ENCODE measurements at places on chromosomes 11 and 22.
A peak's percentile ranks its signal among the peaks of the same experiment; 100 is the strongest.

GRCh38 chr11:85627332-85627997, at the start of gene DLG2:
DLG2 (minus strand) TSS chr11:85627344.
- DNase-seq = peak; percentile 63

- no peak for DNase-seq
Observed at GRCh38 chr11:15901054-15901453, 455.3 kb downstream of the SOX6 start.

- DNase-seq = no peak
Observed at GRCh38 chr11:69425895-69426544, 55.4 kb upstream of the LINC01488 start.

- DNase-seq = no peak
Observed at GRCh38 chr11:31689559-31689958, 121.6 kb downstream of the PAX6 start.

GRCh38 chr11:118649941-118650340, 29.5 kb downstream of the TREH start:
- DNase-seq = no peak

DNA sequence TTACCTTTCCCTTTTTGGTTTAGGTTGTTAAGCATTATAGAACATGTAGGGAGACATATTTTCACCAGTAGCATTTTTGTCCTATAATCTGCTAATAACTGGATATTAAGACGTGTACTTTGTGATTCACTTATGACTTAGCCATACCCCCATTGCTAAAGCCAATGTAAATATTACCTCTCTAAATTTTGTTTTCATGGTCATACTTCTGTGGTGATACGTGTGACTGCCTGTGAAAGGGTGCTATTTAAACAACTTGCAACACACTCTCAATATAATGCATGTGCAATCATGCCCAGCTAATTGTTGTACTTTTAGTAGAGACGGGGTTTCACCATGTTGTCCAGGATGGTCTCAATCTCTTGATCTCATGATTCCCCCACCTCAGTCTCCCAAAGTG, 36.2 kb upstream of the PAK1 start:
- no peak for DNase-seq

- no peak for DNase-seq
Observed at GRCh38 chr22:26367402-26368245, 61.4 kb upstream of the ASPHD2 start.

GRCh38 chr11:120180551-120181232, 30.1 kb upstream of the OAF start:
- peak; percentile 33 for DNase-seq

GRCh38 chr22:20131597-20131858, at the start of gene ZDHHC8:
ZDHHC8 (plus strand) TSS chr22:20131804; CDS start chr22:20131948, 144 bp downstream.
- DNase-seq = peak; percentile 20

GRCh38 chr22:36155702-36156101, 4.9 kb downstream of the APOL3 start:
- peak; percentile 60 for DNase-seq

GRCh38 chr11:114986365-114986764, 308.0 kb downstream of the NXPE2 start:
- DNase-seq = no peak

GRCh38 chr11:85658180-85658579, 6.7 kb downstream of the CREBZF start:
- no peak for DNase-seq

GRCh38 chr11:19083166-19083565, 22.6 kb upstream of the MRGPRX2 start:
- no peak for DNase-seq

DNA sequence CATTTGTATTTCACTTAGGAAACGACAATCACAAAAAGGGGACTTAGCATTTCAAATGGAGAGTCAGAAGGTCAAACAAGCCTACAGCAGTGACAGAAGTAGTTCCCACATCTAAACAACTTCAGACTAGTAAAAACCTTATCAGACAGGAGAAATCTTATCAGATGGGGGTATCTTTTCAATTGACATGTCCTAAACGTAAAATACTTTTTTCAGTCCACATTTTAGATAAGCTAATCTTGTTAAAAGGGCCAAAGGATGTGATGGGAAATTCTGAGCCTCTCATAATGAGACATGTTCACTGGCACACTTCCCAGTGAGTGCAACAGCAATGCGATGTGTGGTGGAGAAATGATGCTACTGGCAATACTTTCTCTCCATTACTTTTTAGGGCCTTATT, 2.4 kb downstream of the MAPK1 start:
- DNase-seq = peak; percentile 79

GRCh38 chr11:30426781-30427180, 103.9 kb downstream of the ARL14EP start:
- DNase-seq = no peak

DNA sequence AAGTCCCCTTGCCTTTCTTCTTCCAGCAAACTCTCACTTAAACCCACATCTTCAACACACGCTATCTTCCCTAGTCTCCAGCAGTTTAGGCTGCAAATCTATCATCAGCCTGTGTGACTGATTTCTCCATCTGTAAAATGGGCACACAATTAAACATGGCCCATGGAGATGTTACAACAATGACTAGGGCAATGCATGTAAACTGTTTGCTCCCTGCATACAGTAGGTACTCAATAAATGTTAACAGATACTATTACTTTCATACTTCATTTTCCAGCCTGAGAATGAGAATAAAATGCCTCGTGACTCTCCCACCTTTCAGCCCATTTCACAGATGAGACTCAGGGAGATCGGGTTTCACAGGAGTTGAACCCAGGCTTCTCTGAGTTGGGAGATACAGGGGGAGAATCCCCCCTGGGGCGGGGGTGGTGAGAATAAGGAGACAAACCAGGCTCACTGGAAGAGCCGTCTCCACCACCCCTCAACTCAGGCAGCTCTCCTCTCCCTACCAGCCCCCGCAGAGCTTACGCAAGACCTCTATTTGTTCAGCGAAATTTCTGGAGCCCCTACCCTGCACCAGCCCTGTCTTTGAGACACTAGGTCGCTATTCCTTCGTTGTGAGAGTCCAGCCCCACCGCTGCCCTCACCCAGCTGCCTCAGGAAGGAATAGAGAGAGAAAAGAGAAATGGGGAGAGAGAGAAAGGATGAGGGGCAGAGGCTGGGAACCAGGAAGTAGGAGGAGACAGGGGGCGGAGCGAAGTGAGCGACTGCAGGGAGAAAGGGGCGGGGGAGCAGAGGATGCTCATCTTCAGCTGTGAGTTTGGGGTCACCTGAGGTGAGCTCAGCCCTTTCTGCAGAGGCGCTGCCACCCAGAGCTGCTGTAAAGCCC, 42.1 kb upstream of the KLHL35 start:
- DNase-seq = peak; percentile 13

DNA sequence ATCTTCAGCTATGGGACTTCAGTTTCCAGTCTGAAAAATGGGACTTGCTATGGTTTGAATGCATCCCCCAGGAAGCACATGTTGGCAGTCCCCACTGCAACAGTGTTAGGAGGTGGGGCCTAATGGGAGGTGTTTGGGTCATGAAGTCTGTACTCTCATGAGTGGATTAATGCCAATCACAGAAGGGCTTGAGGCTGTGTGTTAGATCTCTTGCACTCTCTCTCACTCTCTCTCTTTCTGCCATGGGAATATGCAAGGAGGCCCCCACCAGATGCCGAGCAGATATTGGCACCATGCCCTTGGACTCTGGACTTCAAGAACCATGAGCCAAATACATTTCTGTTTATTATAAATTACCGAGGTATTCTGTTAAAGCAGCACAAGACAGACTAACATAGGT, 7.8 kb upstream of the AP1B1 start:
- no peak for DNase-seq

- DNase-seq = peak; percentile 98
Observed at GRCh38 chr11:68012843-68013610, 2.9 kb downstream of the ALDH3B1 start.

Measured in fibroblast of gingiva (primary cell).